NCI-H2081 (cell line): ENCODE measurements at places on chromosomes 7 and 10.

DNA sequence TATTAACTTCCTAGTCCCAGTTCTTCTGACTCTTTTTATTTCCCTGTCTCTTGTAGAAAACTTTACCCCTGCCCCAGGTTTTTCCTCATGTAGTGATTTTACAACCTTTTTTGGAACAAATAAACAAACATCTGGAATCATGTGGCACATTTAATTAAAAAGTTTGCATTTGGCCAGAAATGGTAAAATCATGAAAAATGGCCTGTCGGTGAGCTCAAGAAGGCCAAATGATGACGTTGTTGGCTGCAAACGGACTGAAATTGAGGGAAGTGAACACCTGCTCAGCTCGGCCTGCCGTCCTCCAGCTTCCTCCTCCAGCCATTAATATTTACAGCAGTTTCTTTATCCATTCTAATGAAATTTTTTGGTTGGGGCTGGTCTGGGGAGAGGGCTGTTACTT is 902.8 kb downstream of the LRMDA start:
- DNase-seq = no peak

- DNase-seq = no peak
These were observed 96.7 kb upstream of the TMEM26 start for GRCh38 chr10:61549861-61550260.

DNA sequence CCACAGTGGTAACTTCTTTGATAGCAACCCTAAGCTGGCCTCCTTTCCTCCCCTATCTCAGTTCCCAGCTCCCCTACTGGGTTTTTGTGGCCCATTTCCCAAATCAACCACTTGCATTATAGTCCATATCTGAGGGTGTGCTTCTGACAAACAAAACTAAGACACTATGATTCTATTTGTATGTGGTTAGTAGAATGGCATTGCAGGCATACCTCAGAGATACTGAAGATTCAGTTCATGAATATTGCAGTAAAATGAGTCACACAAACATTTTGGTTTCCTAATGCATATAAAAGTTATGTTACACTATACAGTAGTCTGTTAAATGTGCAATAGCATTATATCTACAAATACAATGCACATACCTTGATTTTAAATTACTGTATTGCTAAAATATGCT is 15.4 kb upstream of the TMEM243 start:
- no peak for DNase-seq

GRCh38 chr10:63683686-63684085 is 162.5 kb downstream of the REEP3 start:
- DNase-seq = no peak
